Naive thymus-derived CD8-positive, alpha-beta T cell (primary cell): ENCODE measurements at places on chromosomes 4 and X. TPM values are rescaled to one million over a fixed set of nuclear protein-coding genes. Genes with fewer than 3 reads are reported as not detected.

GRCh38 chr4:177235026-177235425 is 74.6 kb upstream of the NEIL3 start:
- DNase-seq: no peak

GRCh38 chr4:143232277-143232676 is 47.6 kb downstream of the USP38 start:
- DNase-seq: no peak

TCEAL5 gene
- not detected for total RNA-seq

GRCh38 chr4:188722911-188723310 is 583.7 kb downstream of the TRIML1 start:
- no peak for DNase-seq

DNA sequence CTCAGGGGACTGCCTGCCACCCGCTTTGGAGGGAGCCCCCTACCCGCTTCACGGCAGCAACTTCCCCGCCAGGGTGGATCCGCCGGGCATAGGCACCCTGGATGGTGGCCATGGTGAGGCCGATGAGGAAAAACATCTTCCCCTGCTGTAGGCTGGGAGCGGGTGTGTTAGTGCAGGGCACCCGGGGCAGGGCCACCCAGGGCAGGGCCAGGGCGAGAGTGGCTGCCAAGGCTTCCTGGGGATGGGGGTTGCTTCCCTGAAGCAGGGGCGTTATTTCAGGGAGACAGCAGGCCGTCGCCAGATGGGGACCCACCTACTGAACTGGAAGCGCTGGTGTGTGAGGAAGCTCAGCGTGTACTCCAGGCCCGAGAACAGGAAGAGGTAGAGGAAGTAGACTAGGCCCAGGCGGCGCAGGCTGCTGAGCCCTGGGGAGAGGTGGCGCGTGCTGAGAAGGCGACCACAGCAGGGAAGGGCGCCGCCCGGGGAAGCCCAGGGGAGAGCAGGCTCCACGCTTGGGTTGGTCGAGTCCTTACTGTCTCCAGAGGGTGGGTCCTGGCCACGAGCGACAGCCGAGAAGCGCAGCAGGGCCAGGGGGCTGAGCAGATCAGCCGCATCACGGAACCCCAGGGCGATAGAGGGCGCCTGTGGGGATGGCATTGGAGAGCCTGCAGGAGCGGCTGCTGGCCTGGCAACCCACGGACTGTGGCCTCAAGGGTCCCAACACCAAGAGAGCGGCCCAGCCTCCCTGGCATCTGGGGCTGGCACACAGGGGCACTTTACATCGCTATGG is 31.5 kb downstream of the NOP14 start:
- peak; percentile 28 for DNase-seq

DNA sequence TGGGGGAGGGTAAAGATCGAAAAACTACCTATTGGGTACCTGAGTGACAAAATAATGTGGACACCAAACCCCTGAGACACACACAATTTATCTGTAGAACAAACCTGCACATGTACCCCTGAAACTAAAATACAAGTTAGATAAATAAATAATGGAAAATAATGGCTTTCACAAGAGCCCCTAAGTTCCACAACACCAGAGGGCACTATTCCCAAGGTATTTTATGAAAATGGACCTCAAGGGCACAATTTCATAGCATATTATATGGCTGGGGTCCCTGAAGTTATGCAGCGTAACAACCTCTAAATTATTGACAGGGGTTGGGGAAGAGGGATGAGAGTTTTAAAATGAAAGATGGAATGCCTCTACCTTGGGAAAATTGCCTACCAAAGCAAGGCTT is 81.3 kb upstream of the TMEM33 start:
- DNase-seq: no peak

DNA sequence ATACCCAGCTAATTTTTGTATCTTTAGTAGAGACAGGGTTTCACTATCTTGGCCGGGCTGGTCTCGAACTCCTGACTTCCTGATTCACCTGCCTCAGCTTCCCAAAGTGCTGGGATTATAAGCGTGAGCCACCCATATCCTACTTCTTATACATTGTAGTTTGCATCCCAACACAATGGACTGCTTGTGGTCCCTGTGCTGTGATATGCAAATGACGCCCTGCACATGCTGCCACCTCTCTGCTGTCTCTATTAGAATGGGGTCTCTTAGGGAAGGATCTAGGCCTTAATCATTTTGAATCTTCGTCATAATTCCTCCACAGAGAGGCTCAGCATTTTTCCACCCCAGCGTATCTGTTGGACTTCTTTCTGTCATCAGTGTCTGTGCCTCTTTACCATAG is 595.9 kb downstream of the ADGRL3 start:
- no peak for DNase-seq

- no peak for DNase-seq
These were observed 610.3 kb upstream of the AADAT start for GRCh38 chr4:170700064-170700463.

GRCh38 chrX:106894978-106895452 is 8.1 kb downstream of the RIPPLY1 start:
- no peak for DNase-seq
